ENCODE measurements at places on chromosomes 16 and 17.

- no peaks in the 10 kb centered on the region for H3K27me3 ChIP-seq
- no peak overlapping the region for H3K27ac ChIP-seq
These were observed 2.1 kb downstream of the MED13 start for GRCh38 chr17:62062944-62063343.

DNA sequence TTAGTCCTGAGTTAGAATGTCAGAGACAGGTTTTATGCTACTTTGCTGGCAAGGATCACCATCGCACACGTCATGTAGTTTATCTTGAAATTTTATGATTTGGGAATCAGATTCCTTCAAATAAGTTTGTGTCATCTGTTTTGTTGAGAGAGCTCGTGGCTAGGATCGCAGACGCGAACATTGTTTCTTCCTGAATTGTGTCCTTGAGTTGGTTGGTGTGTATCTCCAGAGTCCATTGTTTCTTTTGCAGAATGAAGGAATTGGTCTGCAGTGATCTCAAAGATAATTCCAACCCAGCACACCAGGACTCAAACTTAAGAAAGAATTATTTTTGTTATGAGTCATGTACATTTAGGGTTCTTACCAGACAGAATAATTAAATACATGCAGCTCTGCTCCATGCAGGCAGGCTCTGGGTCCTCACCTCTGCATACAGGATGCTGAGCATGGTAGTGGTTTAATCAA lies 51.6 kb downstream of the PRKCA start:
- no peaks in the 10 kb centered on the region for H3K36me3 ChIP-seq
- DNase-seq: no peak
- peak overlapping the region; percentile 34 for H3K27ac ChIP-seq
- H3K4me3 ChIP-seq: no peak overlapping the region
- no peaks in the 10 kb centered on the region for H3K27me3 ChIP-seq
- H3K4me1 ChIP-seq: peaks cover 40% of the 10 kb centered on the region

- no peak overlapping the region for H3K27ac ChIP-seq
- H3K4me3 ChIP-seq: no peak overlapping the region
- H3K27me3 ChIP-seq: no peaks in the 10 kb centered on the region
These were observed 8.0 kb upstream of the PPM1E start for GRCh38 chr17:58747674-58748073.

- no peak overlapping the region for H3K4me3 ChIP-seq
- H3K27ac ChIP-seq: peak overlapping the region; percentile 95
- no peaks in the 10 kb centered on the region for H3K36me3 ChIP-seq
- no peak for DNase-seq
These were observed 30.9 kb upstream of the CDC42EP4 start for GRCh38 chr17:73342541-73343167.

GRCh38 chr17:81010935-81011334 lies 19.3 kb downstream of the CHMP6 start:
- no peak overlapping the region for H3K4me3 ChIP-seq
- no peak overlapping the region for H3K27ac ChIP-seq
- peaks cover 7% of the 10 kb centered on the region for H3K4me1 ChIP-seq

DNA sequence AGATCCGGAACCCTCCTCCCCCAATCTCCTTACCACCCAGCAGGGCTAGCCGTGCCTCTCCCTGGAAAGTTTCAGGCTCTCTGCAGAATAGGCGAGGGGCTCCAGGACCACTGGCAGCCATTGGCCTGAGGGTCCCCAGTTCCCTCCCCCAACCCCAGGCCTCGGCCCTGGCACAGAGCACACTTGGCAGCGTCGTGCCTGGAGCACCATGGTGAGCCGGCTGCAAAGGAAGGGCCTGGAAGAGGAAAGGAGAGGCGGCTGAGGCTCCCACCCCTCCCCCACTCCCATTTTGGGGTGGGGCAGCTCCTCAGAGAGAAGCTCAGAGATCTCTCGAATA lies 369 bp upstream of the BTBD17 start:
- H3K4me1 ChIP-seq: peaks cover 15% of the 10 kb centered on the region
- H3K36me3 ChIP-seq: no peaks in the 10 kb centered on the region
- H3K27me3 ChIP-seq: peaks cover 26% of the 10 kb centered on the region
- H3K27ac ChIP-seq: no peak overlapping the region
- no peak for DNase-seq

- DNase-seq: no peak
- no peak overlapping the region for H3K4me3 ChIP-seq
- peak overlapping the region; percentile 32 for H3K27ac ChIP-seq
These were observed 20.8 kb downstream of the ZFPM1 start for GRCh38 chr16:88473666-88474534.

GRCh38 chr16:83954577-83955016 lies 1.6 kb downstream of the OSGIN1 start:
- H3K36me3 ChIP-seq: peaks cover 6% of the 10 kb centered on the region
- no peak overlapping the region for H3K4me3 ChIP-seq
- H3K27ac ChIP-seq: peak overlapping the region; percentile 93
- peaks cover 37% of the 10 kb centered on the region for H3K4me1 ChIP-seq
- peak; percentile 82 for DNase-seq

DNA sequence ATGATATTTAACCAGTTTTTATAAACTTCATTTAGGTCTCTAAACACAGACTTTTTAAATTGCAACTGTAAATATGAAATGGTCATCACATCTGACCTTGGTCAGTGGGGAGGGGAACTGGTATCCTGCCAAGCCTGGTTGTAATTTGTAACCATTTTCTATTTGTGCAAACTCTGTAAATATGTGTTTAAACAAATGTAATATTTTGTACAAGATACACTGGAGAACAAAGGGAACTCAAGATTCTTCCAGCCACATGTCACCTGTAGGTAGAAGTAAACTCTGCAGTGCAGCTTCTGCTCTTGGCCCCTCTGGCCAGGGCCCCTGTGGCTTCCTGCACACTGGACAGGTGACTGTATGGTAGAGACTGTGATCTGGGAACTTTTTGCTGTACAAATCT lies 35.8 kb downstream of the AKAP1 start:
- no peaks in the 10 kb centered on the region for H3K27me3 ChIP-seq
- H3K4me1 ChIP-seq: peaks cover 9% of the 10 kb centered on the region

DNA sequence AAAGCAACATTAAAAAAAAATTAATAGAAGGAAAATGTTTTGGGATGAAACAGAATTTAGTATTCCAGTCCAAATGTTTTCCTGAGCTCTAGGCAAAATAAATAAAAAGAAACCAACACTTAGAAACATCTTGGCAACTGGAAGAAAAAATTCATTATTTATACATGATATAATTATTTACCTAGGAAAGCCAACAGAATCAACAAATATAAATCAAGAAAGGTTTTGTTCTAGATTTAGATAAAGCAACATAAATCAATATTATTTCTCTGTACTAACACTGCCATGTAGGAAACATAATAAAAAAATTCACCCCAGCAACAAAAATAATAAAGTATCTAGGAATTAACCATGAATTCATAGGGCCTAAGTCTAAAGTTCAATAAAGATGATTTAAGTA lies 167.4 kb downstream of the MYO1D start:
- H3K27me3 ChIP-seq: no peaks in the 10 kb centered on the region
- H3K4me1 ChIP-seq: no peaks in the 10 kb centered on the region
- H3K36me3 ChIP-seq: no peaks in the 10 kb centered on the region
- no peak overlapping the region for H3K4me3 ChIP-seq
